ENCODE measurements at places on chromosomes 12 and 14. TPM values are rescaled to one million over a fixed set of nuclear protein-coding genes. Genes with fewer than 3 reads are reported as not detected.

Gene GARIN6
- not detected for total RNA-seq

Gene AJUBA
- 0.67 TPM for total RNA-seq

Gene GPR84
- total RNA-seq, result 0.27 TPM

Gene OTOGL
- total RNA-seq, result not detected

Gene SDR9C7
- not detected for total RNA-seq

Gene SMARCC2
- total RNA-seq, result 104 TPM

Gene DNAH10
- total RNA-seq, result 0.17 TPM

Gene HOXC4
- not detected for total RNA-seq

Gene KRT1
- total RNA-seq, result 4.0 TPM

Gene EXOC3L4
- total RNA-seq, result not detected

Gene C12orf50
- total RNA-seq, result 0.17 TPM

Gene SOAT2
- 0.22 TPM for total RNA-seq

Gene ADAM21
- total RNA-seq, result not detected

Gene PLEKHG3
- 13.3 TPM for total RNA-seq

Gene PARP11
- total RNA-seq, result 13.4 TPM

Gene TDRD9
- 0.17 TPM for total RNA-seq

Gene RTN1
- total RNA-seq, result not detected

Gene AKAP3
- total RNA-seq, result 0.96 TPM

Gene CATSPERB
- total RNA-seq, result 7.1 TPM

Gene SVOP
- not detected for total RNA-seq

Gene GLIPR1L2
- total RNA-seq, result 0.56 TPM

Gene INHBC
- total RNA-seq, result 0.33 TPM

Gene TBX5
- total RNA-seq, result not detected

Gene SLC10A1
- total RNA-seq, result not detected

Gene SLC5A8
- not detected for total RNA-seq

Gene TRMT61A
- 9.8 TPM for total RNA-seq

Gene CCDC88C
- 287 TPM for total RNA-seq

Gene ACVRL1
- not detected for total RNA-seq

Gene CCDC197
- not detected for total RNA-seq

Gene NRIP2
- total RNA-seq, result not detected

Gene HVCN1
- total RNA-seq, result 4.1 TPM

Gene MYF6
- not detected for total RNA-seq

Gene GXYLT1
- 8.2 TPM for total RNA-seq

Gene CLECL1
- total RNA-seq, result 0.44 TPM

Gene E2F7
- total RNA-seq, result 0.16 TPM

Gene MMP14
- total RNA-seq, result 2.9 TPM

Gene DHRS2
- not detected for total RNA-seq

Gene LRFN5
- not detected for total RNA-seq

Gene SMCO2
- not detected for total RNA-seq

All from CD4-positive, alpha-beta T cell (primary cell).